ENCODE measurements at places on chromosomes 4 and X.

DNA sequence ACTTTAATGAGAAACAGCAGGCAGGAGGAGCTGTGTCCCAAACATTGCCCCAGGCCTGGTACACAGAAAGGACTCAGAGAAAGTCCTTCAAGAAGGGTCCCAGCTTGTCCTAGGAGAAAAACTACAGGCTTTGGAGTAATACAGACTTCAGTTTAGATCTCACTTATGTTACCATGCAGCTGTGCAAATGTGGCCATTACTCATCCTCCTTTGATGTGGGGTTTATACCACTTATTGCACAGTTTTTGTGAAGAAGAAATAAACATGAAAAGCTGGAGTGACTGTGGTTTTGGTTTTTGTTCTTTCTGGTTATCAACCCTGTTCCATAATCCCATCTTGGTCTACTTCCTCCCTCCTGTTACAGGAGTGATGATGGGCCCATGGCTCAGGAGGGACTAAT lies 8.1 kb upstream of the CYTL1 start:
- DNase-seq, result no peak

GRCh38 chr4:48991357-48991756 lies 5.3 kb downstream of the CWH43 start:
- DNase-seq, result no peak

DNA sequence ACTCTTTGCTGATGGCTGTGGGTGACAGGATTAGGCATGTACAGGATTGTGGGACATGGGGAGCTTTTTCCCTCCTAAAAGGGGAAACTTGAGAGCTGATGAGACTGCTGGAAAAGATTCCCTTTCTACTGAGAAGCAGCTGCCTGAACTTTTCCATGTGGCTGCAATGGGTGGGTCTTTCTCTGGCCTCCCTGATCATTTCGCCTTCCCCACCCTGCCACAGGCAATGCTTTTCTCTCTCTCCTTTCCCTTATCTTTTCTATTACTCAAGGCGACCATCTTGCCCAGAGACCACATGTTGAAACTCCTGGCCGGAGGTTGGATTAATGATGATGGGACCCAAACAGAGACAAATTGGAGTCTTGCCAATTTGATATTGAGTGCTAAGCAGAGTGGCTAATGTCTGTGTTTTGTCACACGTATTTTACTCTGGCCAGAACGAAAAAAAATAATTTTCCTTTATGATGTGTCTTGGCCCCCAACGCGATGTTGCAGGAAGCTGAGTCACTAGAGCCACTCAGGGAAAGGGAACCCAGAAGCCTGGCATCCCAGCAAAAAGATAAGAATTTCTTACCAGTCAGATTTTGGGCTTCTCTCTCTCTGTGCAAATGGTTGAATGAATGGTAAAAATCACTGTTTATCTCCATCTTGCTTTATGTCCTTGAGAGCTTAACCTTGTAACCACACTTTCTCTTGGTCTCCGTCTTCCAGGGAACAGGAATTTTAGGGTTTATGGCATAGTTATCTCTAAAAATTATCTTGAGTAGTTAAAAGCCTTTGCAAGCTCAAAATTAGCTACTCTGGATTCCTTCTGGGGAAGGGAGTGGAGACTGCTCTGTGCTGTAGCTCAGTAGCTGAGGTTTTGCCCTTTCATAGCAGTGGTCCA lies 19.4 kb upstream of the ATP8A1 start:
- DNase-seq, result no peak

GRCh38 chr4:57109847-57110639 lies at the start of gene IGFBP7:
Gene IGFBP7, minus strand, starts transcription at chr4:57110385. Its CDS starts 34 bp downstream, at chr4:57110351.
- DNase-seq, result no peak

- DNase-seq, result no peak
These were observed 45.1 kb downstream of the TBC1D9 start for GRCh38 chr4:140710908-140711622.

- no peak for DNase-seq
These were observed 545.6 kb upstream of the LCORL start for GRCh38 chr4:18566970-18567799.

- DNase-seq, result no peak
These were observed 9.3 kb upstream of the SYTL5 start for GRCh38 chrX:37997096-37997495.

DNA sequence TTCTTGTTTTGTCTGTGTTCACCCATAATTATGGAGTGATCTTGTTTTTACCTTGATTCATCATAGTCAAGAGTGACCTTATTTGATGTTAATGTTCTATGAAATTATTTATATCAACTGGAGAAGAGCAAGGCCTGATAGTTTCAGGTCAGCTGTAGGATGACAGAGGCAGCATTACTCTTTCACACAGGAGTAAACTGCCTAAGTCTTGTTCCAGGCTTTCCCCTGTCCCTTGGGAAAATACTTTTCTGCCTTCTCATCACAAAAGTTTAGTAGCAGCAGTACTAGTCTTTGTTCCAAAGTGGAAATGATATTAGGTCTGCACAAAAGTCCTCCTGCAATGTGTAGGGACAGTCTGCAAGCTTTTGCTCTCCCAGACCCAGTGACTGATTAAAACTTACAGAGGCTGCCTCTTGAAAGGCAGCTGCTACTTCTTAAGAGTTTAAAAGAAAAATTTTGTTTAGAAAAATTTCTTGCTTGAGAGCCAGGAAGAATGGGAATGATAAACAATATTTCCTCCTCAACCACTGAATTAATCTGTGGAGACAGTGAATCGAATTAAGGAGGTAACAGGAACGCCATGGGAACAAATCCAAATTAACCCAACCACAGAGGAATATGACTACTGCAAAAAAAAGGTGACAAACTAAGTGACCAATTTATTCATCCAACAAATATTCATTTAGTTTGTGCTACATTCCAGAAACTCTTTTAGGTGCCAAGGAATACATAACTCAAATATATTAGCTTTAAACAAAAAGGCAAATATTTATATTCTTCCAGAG lies 991.4 kb upstream of the PABPC4L start:
- DNase-seq, result no peak

- DNase-seq, result no peak
These were observed 25.7 kb downstream of the SPANXN2 start for GRCh38 chrX:143694885-143695284.

- no peak for DNase-seq
These were observed 10.5 kb upstream of the ADD1 start for GRCh38 chr4:2832981-2833670.
